DMS79 treated with DMSO at 0.1 percent for 48 hours (cell line): ENCODE measurements at places on chromosomes 3 and 15.

GRCh38 chr3:138638641-138639040 is 30.1 kb downstream of the FAIM start:
- DNase-seq, result no peak

DNA sequence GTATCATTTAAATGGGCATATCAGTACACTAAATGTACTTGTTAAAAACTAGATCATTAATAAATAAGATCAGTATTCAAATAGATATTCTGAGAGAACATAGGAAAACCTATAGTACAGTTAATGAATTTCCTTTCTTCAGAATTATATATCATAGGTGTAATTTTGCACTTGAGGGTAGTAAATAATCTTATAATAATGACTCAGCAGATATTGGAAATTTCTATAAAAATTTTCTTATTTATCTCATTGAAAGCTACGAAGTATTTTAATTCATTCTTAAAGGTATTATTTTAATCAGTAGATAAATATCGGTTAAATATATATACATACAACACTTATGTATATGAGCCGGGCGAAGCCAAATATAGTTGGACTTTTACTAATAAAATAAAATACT is 300.9 kb upstream of the SOX2 start:
- no peak for DNase-seq

GRCh38 chr3:167166594-167167253 is 213.4 kb downstream of the ZBBX start:
- no peak for DNase-seq

DNA sequence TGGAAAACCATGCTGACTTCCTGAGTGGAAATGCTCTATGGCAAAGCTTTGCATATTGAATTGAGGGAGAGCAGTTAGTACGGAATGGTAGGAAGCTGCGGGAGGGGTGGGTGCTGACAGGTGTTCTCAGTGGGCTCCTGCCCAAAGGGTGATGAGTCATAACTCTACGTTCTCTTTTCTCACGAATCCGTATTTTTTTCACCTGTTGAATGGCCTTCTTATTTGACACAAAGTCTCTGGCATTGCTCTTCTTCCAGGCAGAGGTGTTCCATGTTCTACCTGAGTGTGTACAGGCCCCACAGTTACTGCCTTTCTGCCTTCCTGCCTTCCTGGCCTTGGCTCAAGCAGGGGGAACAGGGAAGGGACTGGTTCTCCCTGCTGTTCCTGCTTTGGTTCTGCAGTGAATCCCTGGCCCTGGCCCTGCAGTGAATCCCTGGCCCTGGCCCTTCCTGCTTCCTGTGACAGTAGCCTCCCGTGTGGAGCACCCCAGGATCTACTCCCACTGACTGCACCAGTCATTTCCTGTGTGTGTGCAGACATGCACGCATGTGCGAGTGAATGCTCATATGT is 31.9 kb downstream of the TRAK1 start:
- DNase-seq, result no peak

- DNase-seq, result no peak
These were observed 1.7 kb downstream of the SLMAP start for GRCh38 chr3:57757642-57758297.

DNA sequence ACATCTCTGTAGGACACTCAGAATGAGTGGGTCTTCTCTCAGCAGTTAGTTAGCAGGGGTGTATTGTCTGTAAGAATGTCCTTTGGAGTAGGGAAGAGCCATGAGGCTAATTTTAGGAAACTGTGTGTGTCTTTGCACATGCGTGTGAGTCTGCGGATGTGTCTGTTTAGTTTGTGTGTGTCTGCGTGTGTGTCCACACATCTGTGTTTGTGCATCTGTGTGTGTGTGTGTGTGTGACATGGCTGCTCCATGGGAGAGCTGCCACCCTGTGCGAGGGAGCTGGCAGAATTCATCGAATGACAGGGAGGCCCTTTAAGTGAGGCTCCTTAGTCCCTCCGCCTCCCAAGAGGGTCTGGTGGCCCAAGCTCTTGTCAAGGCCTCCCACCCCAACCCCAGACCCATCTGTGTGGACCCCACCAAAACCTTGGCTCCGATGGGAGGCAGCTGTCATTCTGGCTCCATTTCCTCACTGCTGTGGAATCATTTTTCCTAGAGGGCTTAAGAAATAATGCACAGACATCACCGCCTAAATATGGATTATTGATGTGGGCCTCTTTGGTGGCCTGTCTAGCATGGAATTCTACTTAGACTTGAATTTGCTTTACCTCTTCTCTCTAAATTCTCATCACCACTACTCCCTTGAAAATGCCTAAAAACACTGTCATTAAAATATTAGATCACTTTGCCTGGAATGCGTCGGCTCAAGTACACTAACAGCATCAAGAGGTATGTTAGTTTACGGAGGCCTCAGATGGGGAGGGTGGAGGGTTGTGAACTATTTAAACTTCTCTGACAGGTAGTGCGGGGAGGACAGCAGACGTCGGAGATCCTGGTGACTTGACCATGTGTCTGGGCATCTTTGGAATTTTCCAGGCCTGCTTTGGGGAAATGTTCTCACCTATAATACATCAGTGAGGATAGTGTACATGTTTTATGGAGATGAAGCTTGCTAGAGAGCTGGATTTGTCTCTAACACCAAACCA is 9.4 kb downstream of the ESYT3 start:
- DNase-seq, result no peak

DNA sequence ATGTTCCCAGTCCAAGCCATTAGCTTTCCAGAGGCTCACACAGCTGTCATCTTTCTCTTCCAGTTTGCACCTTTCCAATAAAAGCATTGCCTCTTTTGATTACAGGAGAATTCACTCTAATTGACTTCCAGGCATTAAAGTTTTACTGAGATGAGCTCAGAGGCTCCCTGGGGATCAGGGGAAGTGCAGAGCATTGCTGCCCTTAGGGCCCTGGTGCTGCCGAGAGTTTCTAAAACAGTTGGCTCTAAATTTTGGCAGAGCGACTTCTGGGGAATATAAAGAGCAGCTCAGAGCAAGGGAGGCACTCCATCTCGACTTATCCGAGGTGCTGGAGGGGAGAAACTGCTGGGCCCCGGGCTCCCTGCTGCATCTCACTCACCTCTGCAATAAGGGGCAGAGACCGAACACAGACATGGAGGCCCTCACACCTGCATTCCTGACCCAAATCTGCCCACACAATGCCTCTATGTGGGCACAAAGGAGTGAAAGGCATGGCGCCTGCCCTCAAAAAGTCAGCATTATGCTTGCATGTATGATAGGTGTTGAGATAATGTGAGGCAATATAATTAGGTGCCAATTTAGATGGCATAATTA is 61.7 kb downstream of the SCN11A start:
- DNase-seq, result no peak

DNA sequence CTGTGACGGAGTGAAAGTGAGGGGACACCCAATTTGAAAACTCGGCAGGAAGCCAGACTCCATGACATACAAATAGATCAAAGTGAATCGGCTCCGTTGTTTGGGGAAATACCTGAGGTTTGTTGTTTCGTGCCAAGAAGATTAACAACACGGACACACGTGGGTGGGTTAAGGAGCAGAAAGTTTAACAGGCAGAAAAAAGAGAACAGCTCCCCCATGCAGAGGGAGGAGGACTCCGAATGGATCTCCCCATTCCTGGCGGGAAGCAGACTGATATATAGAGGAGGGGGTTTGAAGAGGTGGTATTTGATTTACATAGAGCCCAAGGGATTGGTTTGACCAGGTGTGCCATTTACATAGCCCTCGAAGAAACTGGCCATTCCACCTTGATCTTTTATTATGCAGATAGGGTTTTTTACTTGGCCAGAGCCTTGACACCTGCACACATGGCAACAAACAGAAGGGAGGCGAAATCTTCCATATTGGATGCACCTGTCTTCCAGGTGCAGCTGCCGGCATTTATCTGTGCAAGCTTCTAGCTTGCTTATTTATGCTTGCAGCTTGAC is 4.8 kb upstream of the SACM1L start:
- no peak for DNase-seq

DNA sequence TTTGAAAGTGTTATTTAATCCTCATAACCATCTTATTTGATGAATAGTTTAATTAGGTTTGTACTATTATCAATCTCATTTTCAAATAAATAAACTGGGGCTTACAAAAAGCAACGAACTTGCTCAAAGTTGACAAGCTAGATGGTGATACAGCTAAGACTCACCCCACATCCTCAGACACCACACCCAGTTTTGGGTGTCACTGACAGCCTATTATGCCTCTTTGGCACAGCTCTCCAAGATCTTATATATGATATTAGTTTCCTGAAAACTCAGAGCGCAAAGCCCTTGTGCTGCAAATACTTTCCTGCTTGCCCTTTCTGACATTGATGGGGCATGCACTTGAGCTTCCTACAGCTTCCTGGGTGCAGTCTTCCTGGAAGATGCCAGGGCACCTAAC is 223.4 kb upstream of the GADL1 start:
- DNase-seq, result no peak

- DNase-seq, result no peak
These were observed 32.9 kb upstream of the SLC24A5 start for GRCh38 chr15:48087844-48088243.

DNA sequence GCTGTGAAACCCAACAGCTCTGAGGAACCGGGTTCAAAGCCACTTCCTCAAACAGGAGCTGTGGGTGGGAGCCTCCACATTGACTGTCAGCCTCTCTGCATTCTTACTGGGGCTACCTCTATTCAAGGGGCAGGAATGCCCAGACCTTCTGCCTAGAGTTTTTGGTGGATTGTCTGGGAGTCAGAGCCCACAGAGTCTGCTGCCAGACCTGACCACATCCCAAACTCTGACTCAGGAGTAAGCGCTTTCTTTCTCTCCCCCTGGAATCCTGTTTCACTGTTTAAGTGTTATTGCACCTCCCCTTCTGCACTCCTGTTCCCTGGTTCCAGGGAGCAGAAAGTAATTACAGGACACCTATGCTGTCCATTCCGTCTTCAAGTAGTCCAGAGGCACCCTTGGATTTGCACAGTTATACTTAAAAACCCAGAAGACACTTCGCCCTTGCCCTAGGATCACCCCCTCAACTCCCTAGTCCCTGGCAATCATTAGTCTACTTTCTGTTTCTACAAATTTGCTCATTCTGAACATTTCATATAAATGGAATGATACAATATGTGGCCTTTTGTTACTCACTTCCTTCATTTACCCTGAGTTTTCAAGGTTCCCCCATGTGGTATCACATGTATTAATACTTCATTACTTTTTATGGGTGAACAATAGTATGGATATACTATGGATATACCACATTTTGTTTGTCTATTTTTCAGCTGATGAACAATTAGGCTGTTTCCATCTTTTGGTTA is 37.9 kb upstream of the TJP1 start:
- no peak for DNase-seq

- DNase-seq, result no peak
These were observed 31.7 kb upstream of the IP6K2 start for GRCh38 chr3:48748754-48749153.

- DNase-seq, result peak; percentile 17
These were observed 22.6 kb upstream of the C3orf70 start for GRCh38 chr3:185175370-185175987.

DNA sequence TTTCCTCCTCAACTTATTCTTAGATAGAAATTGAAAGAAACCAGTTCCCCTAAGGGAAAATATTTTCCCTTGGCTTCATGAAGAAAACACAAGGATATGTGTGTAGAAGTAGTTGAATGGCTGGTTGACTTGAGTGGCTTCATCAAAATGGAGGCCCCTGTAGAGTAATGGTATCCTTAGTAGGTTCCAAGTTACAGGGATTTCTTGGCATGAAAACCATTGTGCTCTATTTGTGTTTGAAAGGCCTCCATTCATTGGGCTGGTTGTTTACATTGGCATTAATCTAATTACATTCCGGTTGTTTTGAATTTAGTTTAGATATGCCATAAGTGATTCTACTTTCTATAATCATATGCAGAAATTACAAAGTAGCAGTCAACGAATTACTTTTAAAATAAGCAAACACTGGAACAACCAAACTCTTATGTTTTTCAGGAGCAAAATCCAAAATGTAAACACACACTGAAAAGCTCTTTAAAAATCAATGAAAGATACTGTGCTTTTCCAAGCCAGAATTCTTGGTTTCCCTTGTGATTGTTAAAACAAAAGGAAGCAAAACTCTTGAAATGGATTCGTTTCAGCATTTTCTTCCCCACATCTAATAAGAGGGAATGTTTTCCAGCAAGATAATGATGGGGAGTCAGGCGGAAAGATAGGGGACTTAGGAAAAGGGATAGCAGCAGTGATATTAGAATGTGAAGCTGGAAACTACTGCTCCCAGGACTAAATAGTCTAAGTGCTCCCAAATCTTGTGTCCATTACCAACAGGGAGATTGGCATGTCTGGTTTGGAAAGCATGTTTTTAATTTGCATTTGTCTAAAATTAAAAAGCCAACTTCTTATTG is 77.0 kb downstream of the EPHA3 start:
- no peak for DNase-seq

DNA sequence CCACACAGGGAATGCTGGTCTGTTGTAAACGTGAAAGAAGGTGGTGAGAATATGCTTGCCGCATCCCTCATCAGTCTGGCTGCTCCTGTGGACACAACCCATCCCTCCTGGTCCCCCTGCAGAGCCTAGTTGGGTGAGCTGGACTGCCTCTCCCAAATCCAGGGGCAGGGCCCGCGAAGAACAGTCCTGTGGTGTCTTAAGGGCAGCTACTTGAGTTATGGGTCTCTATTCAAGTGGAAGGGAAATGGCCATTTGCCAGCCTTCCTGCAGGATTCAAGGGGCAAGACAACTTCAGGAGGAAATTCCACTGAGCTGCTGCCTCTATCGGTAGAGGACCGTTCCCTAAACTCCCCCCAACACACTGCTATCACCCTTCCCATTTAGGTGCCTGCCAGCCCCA is 98.9 kb downstream of the IQSEC1 start:
- DNase-seq, result no peak
